ENCODE measurements at places on chromosomes 11 and 22.
A peak's percentile ranks its signal among the peaks of the same experiment; 100 is the strongest.

DNA sequence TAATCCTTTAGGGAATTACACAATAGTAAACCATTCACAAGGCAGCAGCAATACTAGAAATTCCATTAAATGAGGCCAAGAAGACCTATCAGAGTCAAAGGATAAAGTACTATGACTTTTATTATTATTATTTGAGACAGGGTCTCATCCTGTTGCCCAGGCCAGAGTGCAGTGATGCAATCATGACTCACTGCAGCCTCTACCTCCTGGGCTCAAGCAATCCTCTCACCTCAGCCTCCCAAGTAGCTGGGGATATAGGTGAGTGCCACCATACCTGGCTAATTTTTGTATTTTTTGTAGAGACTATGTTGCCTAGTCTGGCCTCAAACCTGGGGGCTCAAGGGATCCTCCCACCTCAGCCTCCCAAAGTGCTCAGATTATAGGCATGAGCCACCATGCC lies 51.8 kb downstream of the TTC28 start:
- DNase-seq, result no peak

GRCh38 chr22:47303161-47303890 lies 540.9 kb downstream of the TBC1D22A start:
- no peak for DNase-seq

- DNase-seq, result no peak
These were observed 39.8 kb downstream of the LRRC32 start for GRCh38 chr11:76630600-76631281.

- no peak for DNase-seq
These were observed 9.2 kb upstream of the FAM83F start for GRCh38 chr22:39985383-39986035.

GRCh38 chr11:62724171-62724570 lies 3.1 kb downstream of the HNRNPUL2 start:
- DNase-seq, result no peak

DNA sequence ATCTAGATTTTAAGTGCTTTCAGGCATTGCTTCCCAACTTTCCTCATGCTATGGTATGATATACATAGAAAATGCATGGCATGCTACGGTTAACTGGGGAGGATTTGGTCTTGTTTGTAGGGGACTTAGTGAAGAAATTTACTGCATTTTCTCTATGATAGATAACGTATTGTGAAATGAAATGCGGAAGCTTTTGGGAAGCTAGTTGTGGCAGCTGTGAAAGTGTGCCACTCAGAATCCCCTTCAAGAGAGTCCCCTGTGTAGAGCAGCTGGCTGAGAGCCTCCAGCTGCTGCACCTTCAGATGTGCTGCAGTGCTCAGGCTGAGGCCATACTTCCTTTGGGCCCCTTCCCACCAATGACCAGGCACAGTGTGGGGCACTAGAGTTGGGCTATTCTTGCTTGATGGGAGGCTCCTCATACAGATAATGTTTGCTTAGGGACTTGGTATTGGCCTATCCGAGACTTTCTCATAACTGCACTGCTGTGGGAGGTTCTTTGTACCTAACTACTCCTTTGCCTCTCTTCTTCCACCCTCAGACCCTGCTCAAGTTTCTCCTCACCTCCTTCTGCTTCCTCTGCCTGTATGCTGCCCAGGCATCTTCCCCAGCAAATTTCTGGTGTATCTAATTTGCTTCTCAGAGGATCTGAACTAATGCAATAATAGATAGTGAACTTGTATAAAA lies 67.3 kb downstream of the HIPK3 start:
- DNase-seq, result no peak

DNA sequence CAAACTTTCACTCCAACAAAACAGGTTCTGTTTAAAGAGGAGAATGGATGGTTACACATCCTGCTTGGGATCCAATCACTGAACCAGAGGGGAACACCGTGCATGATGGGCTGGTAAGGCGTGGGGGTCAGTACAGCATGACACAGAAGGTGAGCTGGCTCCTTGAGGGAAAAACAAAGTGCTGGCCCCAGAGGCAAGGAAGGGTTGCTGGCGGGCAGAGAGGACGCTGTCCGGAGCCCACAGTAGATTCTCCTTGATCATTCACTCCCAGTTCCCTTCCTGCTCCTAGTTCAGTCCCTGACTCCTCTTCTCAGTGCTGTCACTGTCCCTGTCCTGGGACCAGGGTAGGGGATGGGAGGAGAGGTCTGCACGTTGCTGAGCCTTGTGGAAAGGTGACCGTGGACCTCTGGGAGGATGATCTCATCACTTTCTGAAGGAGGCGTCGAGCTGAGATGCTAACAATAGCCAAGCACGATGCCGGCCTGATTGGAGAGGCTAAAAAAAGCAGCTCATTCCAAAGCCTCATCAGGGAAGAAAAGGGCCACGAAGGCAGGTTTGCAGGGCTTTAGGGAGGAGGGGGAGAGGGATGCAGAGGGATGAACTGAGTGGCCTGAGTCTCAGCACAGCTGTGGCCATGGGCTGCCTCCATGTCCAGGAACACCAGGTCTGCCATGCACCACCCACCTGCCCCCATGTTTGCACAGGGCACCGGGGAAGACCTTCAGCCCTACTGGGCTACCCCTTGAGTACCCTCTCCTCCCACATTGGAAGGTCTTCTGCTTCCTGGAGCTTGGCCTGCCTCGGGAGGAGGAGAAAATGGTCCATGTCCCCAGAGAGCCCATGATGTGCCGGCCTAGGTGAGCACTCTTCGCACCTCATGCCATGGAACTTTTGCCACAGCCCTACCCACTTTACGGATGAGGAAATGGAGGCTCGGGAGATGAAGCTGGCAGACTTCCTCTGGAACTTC lies 72.7 kb upstream of the RTL6 start:
- no peak for DNase-seq

DNA sequence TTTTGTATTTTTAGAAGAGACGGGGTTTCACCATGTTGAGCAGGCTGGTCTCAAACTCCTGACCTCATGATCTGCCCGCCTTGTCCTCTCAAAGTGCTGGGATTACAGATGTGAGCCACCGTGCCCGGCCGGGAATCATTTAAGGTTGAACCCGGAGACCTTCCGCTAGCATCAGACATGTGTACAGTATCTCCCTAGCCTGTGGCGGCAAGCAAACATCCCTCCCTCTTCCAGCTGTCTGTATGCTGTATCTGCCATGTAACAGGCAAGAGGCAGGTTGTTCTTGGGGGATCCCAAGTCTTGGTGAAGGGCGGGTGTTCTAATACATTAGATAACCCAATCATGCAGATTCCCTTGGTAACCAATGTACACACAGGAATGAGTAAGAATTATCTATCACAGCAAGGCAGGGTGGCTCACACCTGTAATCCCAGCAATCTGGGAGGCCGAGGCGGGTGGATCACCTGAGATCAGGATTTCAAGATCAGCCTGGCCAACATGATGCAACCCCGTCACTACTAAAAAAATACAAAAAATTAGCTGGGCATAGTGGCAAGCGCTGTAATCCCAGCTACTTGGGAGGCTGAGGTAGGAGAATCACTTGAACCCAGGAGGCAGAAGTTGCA lies 58.1 kb upstream of the RBFOX2 start:
- DNase-seq, result no peak

GRCh38 chr11:22669368-22669767 lies 3.0 kb downstream of the GAS2 start:
- DNase-seq, result no peak

DNA sequence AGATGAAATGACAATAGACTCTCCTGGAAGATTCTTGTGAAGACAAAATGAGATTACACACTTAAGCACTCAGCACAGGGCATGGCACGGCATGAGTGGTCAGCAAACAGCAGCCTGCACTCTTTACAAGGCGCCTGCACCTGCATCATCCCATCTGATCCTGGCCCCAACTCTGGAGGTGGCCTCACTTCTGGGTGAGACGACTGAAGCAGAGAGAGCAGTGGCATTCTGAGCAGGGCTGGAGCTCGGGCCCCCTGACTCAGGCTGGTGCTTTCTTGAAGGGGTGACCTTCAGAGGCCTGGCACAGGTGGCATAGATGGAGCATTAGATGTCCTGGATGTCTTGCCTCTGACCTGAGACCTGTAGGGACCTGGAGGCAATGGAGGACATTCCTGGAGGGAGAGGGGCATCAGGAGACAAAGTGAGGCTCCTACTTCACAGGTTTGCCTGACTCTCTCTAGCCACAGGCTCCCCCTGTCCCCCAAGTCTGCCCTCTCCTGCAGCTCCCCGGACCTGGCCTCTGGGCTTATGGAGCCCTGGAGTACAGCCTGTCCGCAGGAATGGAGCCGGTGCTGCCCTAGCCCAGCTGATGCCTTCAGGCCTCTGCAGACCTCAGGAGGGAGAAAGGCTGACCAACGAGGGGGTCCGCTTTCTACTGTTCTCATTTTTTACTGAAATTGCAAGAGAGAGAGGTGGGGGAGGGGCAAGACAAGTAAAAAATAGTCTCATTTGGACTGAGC lies 65.5 kb upstream of the THY1 start:
- no peak for DNase-seq

- DNase-seq, result no peak
These were observed 22.1 kb upstream of the LMO1 start for GRCh38 chr11:8285796-8286195.

- peak; percentile 45 for DNase-seq
These were observed 41.4 kb downstream of the DKK3 start for GRCh38 chr11:11966826-11967668.

All from right renal pelvis (tissue), 4 donors.